AG20443 (cell line): ENCODE measurements at places on chromosomes 1 and 21.

GRCh38 chr1:90724361-90724760 lies 7.3 kb upstream of the BARHL2 start:
- no peak for DNase-seq

- DNase-seq, result no peak
Measured at GRCh38 chr1:153481124-153481523, 20.7 kb upstream of the S100A7 start.

- DNase-seq, result no peak
Measured at GRCh38 chr1:1124786-1125642, 9.1 kb upstream of the C1orf159 start.

DNA sequence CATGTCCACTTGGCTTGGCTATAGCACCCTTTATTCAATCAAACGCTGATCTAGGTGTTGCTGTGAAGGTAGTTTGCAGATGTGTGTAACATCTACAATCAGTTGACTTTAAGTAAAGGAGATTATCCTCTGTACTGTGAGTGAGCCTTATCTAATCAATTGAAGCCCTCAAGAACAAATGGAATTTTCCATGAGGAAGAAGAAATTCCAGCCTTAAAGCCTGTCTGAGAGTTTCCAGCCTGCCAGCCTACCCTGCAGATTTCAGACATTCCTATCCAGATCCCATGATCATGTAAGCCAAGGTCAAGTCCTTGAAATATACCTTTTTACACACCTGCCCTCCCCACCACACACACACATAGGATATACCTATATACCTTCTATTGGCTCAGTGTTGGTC lies 696.7 kb downstream of the MRPL39 start:
- no peak for DNase-seq

GRCh38 chr1:54795356-54795665 lies 5.8 kb downstream of the TTC22 start:
- DNase-seq, result no peak

DNA sequence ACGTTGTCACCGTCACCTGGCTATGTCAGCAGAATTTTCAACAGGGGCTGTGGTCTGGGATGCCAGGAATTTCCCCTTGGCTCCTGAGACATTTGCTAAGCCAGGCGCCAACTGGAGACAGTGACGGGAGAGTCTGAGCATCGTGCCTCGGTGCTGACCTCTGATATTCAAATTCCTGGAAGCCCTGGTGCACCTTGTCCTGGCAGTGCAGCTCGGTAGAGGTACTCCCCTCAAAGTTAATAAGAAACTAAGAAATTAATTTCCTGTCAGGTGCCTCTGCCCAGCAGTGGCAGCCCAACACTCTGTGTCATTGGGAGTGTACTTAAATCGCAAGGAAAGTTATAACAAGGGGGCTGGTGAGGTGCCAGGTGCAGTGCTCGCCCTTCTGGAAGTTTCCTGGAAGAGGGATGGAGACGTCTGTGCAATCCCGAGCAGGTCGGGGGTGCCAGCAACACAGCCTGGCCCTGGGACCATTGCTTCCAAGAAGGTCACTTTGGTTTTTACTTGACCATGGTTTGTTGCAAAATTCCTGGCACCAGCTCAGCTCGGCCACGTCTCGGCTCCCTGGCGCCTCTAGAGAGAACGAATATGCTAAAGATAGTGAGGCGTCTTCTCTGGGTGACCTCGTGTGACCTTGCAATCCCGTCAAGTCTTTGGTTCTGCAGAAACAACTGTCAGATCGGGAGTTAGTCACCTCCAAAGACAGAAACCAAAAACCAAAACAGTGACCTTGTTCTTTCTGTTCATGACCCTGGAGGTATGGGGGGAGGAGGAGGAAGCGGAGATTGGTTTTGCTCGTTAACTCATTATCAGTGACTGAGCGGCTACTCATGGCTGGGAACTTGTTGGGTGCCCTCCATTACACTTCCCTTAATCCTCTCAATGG lies 149.5 kb upstream of the VAMP3 start:
- peak; percentile 29 for DNase-seq

DNA sequence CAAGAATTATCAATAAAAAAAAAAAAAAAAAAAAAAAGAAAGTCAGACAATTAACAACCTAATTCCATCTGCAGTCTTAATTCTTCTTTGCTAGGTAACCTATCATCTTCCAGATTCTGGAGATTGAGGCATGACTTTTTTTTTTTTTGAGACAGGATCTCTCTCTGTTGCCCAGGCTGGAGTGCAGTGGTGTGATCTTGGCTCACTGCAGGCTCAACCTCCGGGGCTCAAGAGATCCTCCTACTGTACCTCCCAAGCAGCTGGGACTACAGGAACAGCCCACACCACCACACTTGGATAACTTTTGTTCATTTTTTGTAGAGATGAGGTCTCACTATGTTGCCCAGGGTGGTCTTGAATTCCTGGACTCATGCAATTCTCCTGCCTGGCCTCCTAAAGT lies 4.6 kb upstream of the RAD54L start:
- no peak for DNase-seq

DNA sequence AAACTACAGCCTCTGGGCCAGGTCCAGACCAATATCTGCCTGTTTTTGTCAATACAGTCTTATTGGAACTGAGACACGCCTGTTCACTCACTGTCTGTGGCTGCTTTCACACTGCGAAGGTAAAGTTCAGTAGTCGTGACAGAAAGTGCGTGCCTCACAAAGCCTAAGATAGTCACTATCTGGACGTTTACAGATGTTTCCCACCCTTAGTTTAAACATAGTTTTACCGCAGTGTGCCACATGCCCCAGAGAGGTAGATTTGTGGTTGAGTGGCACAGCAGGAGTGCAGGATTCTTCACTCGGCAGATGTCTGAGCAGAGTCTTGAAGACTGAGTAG lies 61.9 kb downstream of the NFASC start:
- no peak for DNase-seq

- DNase-seq, result no peak
Measured at GRCh38 chr1:39116860-39117728, 87.4 kb upstream of the MACF1 start.

GRCh38 chr1:160206036-160206389 lies 829 bp downstream of the PEA15 start:
- peak; percentile 73 for DNase-seq

DNA sequence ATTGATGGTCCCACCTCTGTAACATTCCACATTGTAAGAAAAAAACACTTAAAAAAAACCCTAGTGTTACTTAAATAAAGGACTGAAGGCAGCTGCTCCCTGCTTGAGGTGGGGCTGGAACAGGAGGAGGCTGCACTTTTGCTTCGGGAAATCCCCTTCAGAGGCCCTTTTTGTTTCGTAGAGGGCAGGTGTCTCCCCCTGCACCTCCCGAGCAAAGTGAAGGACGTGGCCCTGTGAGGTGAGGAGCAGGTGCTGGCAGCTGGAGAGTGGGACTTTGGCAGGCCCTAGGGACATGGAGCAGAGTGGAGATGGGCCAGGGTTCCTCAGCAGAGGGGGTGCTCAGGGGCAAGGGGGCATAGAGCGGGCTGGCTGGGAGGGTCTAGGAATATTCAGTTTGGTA lies 33.4 kb upstream of the WNT4 start:
- no peak for DNase-seq

DNA sequence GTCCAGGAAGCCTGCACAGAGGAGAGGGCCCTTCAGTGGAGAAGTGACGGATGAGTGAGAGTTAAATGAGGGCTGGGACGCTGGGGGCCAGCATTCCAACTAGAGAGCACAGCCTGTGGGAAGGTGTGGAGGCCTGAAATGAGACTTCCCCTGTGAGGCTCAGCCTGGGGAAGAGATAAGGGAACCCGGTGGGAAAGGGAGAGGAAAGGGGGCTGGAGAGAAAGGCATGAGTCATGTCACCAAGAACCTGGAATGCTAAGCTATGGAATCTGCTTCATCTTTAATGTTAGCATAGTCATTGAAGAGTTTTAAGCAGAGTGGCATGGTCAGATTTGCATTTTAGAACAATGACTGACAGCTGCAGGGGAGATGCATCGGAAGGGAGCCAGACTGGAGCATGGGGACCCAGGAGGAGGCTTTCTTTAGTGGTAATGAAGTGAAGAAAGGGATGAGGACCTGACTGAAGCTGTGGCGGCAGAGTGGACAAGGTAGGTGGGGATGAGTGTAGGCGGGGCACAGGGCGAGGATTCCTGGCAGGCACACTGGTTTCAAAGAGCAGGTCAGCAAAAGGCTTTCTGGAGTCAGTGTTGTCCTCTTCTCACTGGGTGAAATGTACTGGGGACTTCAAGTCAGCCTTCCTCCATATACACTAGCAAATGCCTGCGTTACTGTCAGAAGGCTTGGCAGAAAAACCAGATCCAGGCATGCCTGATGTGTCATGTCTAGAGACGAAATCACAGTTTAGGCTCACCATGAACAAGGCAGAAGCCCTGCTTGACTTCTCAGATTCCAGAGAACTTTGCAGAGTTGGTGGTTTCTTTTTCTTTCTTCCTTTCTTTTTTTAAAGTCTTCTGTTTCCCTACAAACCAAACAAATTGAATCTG lies 8.0 kb downstream of the RGL1 start:
- DNase-seq, result peak; percentile 70

DNA sequence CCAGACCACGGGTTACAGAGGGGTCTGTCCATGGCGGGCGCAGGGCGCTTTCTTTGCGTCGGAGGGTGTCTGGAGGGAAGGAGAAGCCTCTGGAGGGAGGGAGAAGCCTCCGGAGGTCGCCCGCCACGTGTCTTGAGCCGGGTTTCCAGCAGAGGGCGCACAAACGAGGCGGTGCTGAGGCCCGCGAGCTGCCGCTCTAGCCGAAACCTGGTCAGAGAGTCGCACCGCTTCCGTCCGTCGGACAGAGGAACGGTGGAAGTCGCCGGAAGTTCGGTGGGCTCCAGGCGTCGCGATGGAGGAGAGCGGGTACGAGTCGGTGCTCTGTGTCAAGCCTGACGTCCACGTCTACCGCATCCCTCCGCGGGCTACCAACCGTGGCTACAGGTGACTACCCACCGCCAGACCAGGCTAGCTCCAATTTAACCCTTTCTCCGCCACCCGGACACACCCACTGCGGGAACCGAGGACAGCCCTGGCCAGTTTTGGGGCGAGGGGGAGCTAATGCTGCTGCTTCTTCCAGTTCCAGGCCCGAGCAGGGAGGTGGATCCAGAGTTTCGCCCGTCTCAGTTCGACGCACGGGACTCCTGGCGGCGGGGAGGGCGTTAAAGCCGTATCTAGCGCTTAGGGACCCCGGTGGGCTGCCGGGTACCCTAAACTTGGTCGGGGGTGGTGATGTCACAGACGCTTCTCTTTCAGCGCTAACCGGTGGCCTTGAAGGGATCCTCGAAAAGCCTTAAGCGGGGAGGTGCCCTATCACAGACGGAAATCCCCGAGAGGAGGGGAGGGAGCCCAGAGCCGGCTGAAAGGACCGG lies at the start of gene NECAP2:
NECAP2 (plus strand) TSS at position 255 of the 812 bp plus-strand sequence; CDS start at position 293, 38 bp downstream.
- peak; percentile 97 for DNase-seq

DNA sequence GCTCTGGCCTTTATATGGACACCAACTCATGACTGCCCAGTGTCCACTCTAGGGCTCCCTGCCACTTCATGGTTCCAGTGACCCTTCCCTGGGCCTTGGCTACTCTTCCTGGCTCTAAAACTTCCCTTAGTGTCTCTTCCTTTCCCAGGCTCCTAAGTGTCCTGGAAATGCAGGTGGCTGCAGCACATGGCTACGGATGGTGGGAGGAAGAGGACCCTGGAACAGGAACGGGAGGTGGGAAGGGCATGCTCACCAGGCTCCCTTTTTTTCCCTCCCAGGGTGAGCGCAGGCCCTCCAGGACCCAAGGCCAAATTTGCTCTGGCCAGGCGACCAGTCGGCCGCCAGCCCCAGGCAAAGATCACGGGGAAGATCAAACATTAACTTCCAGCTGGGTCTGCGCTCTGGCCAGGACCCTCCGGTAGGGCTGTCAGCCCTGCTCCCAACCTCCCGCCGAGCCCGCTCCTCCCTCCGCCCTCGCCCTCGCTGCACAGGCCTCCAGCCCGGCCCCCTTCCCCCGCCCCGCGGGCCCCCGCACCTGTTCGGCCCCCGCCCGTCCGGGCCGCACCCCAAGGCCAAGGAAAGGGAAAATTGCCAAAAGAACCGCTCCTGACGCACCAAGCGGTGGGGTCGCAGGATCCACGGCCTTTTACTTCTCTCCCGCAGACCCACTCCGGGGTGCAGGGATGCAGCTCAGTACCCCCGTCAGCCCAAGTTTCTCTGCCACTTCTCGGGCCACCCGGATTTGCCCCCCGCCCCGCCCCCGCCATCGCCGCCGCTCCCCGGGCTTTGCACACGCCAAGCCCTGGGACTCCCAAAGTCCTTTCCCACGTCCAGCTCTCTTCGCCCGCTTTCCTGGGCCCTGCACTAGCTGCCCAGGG lies 894 bp downstream of the TCEA3 start:
- DNase-seq, result peak; percentile 47

DNA sequence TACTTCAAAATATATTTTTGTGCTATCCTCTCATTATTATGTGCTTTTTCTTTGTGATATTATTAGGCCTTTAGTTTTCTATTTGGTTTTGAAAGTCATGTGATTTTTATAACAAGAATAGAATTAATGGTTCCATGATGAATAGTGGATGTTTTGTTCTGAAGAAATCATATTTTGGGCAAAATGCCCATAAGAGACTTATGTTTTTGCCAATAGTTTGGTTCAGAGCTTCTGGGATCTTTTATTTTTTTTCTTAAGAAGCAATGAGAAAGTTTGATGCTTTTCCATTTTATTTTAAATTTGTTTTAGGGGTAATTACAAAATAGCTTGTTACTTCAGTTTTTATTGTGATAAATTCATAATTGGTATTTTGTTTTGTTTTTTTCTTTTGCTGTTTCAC lies 49.8 kb downstream of the LYPLAL1 start:
- DNase-seq, result no peak

DNA sequence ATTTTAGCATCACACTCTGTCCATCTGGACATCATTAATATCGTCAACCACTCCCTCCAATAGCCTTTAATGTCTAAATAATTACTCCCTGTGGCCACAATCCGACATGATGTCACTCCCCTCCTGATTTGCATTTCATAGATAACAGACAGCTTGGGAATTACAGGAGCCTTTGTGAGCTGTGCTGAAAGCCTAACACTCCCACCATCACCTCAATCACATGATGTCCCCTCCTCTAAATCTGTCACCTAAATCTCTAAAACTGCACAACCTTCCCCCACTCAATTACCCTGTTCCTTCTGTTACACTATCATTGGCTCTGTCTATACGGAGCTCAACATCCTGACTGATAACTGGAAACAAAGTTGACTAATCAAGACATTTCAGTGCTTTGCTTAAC lies 14.3 kb downstream of the NHLH2 start:
- no peak for DNase-seq

DNA sequence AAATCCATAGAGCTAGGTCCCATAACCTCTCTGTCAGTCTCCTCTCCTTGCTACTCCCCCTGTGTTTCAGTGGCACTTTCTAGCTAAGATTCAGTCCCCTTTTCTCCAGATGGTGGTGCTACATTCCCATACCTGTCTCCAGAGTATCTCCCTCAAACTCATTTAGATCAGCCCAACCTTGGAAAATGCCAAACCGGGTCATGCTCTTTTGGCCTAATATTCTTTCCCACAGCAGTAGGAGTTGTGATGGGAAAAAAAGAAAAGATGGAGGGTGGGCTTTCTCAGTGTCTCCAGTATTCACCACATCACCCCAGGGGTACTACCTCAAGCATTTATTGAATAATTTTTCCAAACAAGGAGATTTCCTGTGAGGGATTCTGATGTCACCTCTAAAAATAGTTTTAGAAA lies 3.2 kb upstream of the RXFP4 start:
- peak; percentile 63 for DNase-seq
